Uterine smooth muscle cell (primary cell): ENCODE measurements at places on chromosomes 6 and 20. TPM values are rescaled to one million over a fixed set of nuclear protein-coding genes. Genes with fewer than 3 reads are reported as not detected.

TTPAL gene
- 15.3 and 20.6 TPM in 2 replicates for total RNA-seq

MAP7 gene
- total RNA-seq, result 0.44 and 1.4 TPM in 2 replicates

RAET1G gene
- total RNA-seq, result 0.44 and 1.1 TPM in 2 replicates

CGA gene
- total RNA-seq, result 0.77 TPM in 1 of 2 replicates, not detected in the other

RAET1E gene
- 0.11 TPM in 1 of 2 replicates, not detected in the other for total RNA-seq

SRSF12 gene
- 0.11 and 0.12 TPM in 2 replicates for total RNA-seq

HLA-DRA gene
- not detected in 2 replicates for total RNA-seq

SAMD5 gene
- 0.44 and 1.00 TPM in 2 replicates for total RNA-seq

PRIM2 gene
- total RNA-seq, result 55.4 and 96.3 TPM in 2 replicates

AGPAT4 gene
- 10.9 and 15.9 TPM in 2 replicates for total RNA-seq

FAM209B gene
- total RNA-seq, result not detected in 2 replicates

TBX18 gene
- 3.2 and 3.8 TPM in 2 replicates for total RNA-seq

QRSL1 gene
- total RNA-seq, result 10.1 and 13.4 TPM in 2 replicates

NHLRC1 gene
- 2.7 and 3.3 TPM in 2 replicates for total RNA-seq

PRL gene
- not detected in 2 replicates for total RNA-seq

HLA-G gene
- total RNA-seq, result not detected in 2 replicates

OR2B6 gene
- total RNA-seq, result not detected in 2 replicates

XKR7 gene
- total RNA-seq, result under 0.01 TPM in 1 of 2 replicates, not detected in the other

DEFB112 gene
- not detected in 2 replicates for total RNA-seq

PLAGL2 gene
- 2.2 and 2.9 TPM in 2 replicates for total RNA-seq

GSS gene
- 75.7 and 104 TPM in 2 replicates for total RNA-seq

MAK gene
- not detected in 2 replicates for total RNA-seq

ABHD16B gene
- total RNA-seq, result not detected in 2 replicates

RNGTT gene
- total RNA-seq, result 32.3 and 32.4 TPM in 2 replicates

SLC9A8 gene
- total RNA-seq, result 6.9 and 8.2 TPM in 2 replicates

IMPG1 gene
- total RNA-seq, result 0.37 TPM in 1 of 2 replicates, not detected in the other

MOXD1 gene
- total RNA-seq, result 21.8 and 44.4 TPM in 2 replicates

ESR1 gene
- 8.2 and 15.1 TPM in 2 replicates for total RNA-seq
